ENCODE measurements at places on chromosomes 5 and 9.
A peak's percentile ranks its signal among the peaks of the same experiment; 100 is the strongest.

GRCh38 chr9:22650145-22650544, 203.5 kb downstream of the DMRTA1 start:
- DNase-seq, result no peak

DNA sequence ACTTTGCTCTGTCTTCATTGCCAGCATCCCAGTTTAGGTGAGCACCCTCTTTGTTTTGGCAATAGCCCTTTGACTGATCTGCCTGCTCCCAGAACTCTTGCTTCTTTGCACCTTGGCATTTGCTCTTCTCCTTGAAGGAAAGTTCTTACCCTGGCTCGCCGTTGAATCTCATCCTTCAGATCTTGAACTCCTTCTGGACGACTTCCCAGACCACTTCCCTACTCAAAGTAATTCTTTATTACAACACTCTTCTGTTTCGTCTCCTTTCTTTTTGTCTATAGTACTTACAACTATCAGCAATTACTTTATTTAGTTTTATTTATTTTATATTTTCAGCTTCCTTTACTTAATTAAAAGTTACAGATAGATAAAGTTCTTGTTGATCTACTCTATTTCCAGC, 1510.1 kb downstream of the MAT2B start:
- DNase-seq, result no peak

GRCh38 chr5:159518371-159518770, 188.1 kb upstream of the IL12B start:
- peak; percentile 16 for DNase-seq

- peak; percentile 49 for DNase-seq
These were observed 3.1 kb downstream of the RANBP3L start for GRCh38 chr5:36298552-36298951.
